Lung (tissue), 17 donors: ENCODE measurements at places on chromosomes 5 and 9. TPM values are rescaled to one million over a fixed set of nuclear protein-coding genes. Genes with fewer than 3 reads are reported as not detected.

Gene SPINK4
- total RNA-seq: not detected

DNA sequence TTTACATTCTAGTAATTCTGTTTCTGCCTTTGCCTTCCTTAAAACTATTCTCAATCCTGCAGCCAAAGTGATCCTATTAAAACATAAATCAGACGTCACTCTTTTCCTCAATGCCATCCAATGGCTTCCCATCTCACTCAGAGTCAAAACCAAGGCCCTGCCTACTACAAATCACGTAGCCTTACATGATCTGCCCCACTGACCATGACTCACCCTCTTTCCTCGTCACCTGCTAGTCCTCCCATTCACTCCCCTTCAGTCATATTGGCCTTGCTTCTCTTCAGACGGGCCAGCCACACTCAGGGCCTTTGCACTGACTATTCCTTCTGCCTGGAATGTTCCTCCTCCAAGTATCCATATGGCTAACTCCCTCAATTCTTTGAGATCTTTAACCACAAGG is 39.0 kb upstream of the DMXL1 start:
- no peak for DNase-seq

DNA sequence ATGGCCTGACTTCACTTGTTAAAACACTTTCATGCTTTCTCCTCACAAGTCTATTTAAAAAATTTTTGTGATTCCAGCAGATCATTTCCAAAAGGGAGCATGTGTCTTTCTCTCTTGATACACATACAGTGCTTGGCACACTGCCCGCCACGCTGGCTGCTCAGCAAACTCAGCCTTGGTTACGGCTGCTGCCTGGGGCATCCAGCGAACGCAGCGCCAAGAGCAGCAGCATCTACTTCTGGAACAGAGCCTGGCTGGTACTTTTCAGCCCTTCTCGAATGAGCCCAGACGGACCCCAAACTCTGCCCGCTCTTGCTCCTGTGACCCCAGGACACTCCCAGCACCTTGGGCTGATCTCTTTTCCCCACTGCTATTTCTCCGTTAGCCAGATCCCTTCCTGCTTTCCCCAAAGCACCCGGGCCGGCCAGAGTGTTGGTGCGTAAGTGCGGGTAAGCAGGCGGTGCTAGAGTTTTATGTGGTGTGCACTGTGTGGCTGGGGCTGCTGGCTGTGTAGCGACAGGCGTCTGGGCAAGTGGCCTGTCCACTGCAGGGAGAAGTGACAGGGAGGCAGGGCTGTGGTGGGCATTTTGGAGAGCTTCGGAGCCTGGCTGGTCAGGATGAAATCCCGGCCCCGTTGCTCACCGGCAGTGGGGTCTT is 73.2 kb downstream of the SH3PXD2B start:
- peak; percentile 92 for DNase-seq

DNA sequence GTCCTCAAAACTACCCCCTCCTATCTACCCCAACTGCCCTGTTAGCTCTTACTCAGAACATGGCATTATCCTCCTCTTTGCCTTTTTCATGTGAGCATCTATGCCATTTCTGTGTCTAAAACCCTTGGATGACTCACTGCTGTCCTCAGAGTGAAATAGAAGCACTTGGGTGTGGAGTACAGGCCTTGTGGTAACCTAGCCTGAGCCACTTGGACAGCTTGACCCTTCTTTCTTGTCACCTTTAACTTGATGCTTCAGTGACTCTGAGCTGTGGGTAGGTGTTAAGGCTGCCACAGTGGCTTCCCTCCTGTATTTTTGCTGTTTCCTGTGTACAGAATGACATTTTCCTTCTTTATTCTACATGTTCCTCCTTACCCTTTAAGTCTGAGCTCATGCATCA is 391.4 kb downstream of the SH3GL2 start:
- no peak for DNase-seq

DNA sequence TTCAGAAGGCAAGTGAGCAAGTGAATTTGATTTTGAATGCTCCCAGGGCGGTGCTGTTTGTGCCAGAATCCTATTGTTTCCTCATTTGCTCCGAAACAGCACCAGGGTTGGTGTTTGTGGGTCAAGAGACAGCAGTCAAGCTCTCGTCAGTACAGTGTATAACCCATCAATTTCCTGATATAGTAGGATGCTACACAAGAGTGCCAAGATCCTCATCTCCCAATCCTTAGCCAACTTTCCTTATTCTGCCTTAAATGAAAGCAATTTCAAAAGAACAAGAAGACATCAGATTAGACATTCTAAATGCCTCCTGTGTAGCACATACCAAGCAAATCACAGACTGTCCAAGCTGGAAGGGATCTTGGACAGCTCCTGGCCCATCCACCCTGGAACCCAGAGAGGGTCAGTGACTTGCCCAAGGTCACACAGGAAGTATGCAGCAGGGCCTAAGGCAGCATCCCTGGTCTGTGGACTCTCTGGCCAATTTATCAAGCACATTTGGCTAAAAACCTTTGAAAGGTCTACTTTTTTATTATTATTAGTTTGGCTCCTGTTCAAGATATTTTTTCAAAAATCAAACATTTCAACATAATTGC is 4.5 kb downstream of the WHRN start:
- DNase-seq: no peak

DNA sequence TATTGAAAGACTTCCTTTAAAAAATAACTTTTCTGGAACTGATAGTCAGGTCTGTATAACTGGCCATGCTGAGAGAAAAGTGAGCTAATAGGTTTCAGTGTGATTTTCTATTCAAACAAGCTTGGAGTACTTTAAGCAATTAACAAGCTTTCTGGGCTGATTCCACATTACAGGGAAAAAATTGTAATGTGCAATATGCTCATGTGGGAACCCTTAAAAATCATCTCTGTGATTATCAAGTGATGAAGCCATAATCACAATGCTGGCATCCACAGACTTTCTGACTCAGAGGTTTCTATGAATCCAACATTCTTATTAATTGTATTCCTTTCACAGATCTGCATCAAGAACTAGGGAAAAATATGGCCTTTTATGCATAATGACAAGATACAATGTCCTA is 212.2 kb upstream of the ACO1 start:
- no peak for DNase-seq

DNA sequence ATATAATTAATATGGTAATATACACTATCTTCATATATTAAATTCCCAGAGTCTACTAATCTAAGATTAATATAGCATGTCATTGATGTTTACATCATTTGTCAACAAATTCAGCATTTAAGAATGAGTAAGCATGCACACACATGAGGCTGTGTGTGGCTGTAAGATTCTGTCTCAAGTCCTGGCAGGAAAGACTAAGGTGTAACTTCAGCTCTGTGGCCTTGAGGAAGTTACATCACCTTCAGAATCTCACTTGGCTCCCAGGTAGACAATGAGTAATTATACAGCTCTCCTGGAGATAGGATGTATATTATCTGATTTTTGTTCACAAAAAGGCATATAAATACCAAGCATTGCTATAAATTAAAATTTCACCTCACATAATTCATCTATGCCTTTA is 119.4 kb upstream of the IQGAP2 start:
- DNase-seq: no peak
